CD4-positive, alpha-beta T cell treated with Interleukin-15 for 4 hours (primary cell): ENCODE measurements at places on chromosomes 3 and 15.

GRCh38 chr3:94362393-94362792, 299.5 kb downstream of the NSUN3 start:
- DNase-seq: no peak

- DNase-seq: no peak
Measured at GRCh38 chr15:78449220-78449999, 11.4 kb downstream of the IREB2 start.

- no peak for DNase-seq
Measured at GRCh38 chr3:24828011-24828410, 333.4 kb upstream of the THRB start.

DNA sequence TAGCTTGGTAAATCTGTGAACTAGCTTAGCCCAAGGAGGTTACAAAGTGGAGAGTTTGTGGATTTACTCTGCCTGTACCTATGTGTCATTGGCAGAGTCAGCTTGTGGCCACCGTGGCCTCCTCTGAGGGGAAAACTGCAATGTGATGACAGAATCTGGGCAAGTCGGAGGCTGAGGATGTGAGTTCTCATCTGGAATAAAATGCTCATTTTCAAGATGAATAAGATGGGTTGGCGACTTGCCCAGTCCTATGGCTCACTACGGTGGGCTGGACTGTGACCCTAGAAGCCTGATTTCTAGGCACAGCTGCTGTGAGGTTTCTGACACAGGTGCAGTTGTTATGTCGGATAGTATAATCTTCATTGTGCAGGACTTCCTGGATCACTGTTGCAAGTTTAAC, 83.7 kb downstream of the ETV5 start:
- DNase-seq: no peak

- no peak for DNase-seq
Measured at GRCh38 chr3:148964809-148965208, 26.5 kb upstream of the GYG1 start.
